T-helper 17 cell (primary cell): ENCODE measurements at places on chromosomes 16 and 17. TPM values are rescaled to one million over a fixed set of nuclear protein-coding genes. Genes with fewer than 3 reads are reported as not detected.

DNA sequence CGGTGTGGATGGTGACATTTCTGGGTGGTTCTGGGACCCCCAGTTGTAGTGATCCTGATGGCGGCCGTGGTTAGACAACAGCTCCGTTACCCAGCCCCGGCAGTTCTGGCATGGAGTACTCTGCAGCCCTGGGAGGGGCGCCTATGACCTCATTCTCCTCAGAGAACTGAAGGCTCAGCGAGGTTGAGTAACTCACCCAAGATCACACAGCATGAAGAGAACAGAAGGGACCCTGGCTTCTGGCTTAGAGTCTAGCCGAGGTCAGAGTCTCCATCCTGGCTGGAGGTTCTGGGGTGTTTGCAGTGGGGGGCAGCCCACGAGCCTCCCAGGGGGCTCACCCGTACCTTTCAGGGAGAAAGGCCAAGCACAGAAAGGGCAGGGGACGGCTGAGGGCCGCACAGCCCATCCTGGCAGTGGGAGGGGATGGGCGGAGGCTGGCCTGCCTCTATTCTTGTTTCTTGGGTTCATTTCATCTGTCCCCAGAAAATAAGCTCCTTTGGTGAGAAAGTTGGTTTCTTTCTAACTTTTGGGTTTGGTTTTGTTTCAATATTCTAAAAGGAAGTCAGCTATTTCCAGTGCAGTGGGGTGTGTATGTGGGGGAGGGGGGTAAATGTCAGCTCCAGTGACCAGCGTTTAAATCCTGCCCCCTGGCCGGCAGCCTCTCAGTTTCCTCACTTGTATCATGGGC lies 13.2 kb downstream of the ZFPM1 start:
- no peak for DNase-seq

GRCh38 chr17:69762359-69762758 lies 312.7 kb upstream of the KCNJ16 start:
- no peak for DNase-seq

- no peak for DNase-seq
These were observed 4.6 kb downstream of the CFAP20 start for GRCh38 chr16:58124601-58124915.

DNA sequence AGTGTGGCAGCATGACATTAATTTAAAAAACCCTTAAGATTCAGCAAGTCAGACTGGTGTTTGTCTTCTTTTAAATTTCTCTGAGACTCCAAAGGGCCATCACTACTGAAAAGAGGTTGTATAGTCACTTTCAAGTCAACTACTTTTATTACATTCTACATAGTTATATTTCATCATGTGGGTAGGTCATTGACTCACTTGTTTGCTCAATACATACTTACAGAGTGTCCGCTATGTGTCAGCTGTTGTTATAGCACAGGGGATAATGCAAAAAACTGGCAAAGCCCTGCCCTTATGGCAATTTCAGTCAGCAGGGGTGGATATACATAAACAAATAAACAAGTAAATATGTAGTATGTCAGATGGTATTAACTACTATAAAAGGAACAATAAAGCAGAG lies 2.5 kb upstream of the MYH4 start:
- DNase-seq, result no peak

DNA sequence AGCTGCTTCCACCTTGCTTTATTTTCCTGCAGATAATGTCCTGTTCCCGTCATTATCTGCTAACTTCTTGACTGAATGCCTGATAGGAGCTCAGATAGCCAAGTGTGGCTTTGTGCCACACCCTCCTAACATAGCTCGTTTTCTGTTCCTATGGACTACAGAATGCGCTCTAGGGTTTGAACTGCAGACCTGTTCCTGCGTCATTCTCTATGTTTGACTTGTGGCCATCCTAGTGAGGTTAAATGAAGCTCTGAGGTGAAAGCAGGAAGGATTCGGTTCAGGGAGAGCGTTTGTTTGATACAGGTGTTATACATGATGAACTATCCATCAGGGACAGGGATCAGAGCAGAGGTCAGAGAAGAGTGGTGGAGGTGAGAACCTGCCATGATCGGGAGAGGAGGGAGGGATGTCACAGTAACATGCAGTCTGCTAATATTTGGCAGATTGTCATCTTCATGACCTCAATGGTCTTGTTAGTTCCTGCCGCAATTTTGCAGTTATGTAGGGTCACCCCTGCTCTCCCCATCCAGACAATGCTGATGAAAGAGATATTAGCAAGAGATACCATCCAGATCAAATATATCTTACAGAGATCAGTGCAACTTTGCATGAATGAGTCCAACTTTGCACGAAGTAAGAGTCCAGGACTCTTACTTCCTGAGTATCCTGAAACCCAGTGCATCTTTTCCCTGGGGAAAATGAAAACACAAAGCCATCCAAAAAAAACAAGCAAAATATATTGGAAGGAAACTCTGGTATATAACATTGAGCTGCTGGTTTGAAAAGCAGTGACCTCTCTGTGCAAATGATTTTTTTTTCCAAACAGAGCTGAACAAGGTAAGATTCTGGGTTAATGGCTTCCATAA lies 32.8 kb downstream of the MPHOSPH6 start:
- no peak for DNase-seq

DNA sequence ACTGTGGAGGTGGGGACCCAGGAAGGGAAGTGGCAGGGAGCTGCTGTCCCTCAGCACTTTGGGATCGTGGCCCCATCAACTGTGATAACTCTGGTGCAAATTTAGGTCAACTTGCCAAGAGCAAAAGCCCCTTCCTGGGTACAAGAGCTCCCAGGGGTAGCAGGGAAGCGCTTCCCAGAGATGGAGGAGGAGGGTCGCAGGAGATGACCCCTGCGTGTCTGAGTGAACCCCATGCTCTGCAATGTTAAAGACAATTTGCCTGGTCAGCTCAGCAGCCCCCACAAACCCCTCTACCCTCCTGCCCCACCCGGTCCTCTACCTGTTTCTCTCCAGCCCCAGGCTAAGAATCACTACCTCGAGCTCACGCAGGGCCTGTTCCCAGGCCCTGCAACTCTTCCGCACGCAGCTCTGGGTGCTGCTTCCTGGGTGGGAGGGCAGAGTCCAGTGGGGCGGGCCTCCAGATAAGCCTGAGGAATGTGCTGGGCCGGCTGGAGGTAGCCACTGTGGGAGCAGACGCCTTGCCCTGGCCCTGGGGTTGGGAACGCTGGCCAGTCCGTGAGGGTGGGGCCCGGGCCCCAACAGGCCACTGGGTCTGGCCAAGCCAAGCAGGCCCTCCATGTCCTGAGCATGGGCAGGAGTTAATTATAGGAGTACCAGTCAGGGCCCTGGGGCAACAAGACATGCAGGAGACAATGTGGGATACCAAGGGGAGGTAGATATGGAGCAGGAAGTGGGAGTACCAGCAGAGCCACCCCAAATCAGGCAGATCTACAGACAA lies 6.1 kb downstream of the DOK4 start:
- DNase-seq, result no peak

DNA sequence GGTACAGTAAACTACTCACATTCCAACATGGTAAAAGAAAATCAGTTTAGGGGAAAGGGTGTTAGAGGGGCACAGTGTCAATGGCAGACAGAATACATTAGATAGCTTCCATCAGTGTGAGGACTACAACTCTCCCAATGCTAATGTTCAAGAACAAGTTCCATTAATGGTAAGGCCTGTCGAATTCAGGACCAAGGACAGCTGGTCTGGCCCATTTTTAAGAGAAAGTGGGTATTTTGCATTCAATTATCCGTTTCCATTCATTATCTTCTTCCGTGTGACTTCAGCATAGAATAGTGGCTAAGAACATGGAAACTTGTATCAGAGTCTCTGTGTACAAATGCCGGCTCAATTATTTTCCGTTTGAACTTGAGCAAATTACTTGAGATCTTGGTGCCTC lies 98.4 kb downstream of the XYLT1 start:
- DNase-seq, result no peak

GRCh38 chr17:80703142-80703478 lies 158.5 kb downstream of the RPTOR start:
- DNase-seq, result no peak

- peak; percentile 91 for DNase-seq
These were observed 9.0 kb upstream of the CLDN9 start for GRCh38 chr16:3003582-3004270.

CDRT15L2 gene
- not detected for total RNA-seq

PPY gene
- total RNA-seq, result not detected

KCNJ16 gene
- not detected for total RNA-seq

OR1A2 gene
- total RNA-seq, result not detected
